ENCODE measurements at places on chromosomes 6 and 20. TPM values are rescaled to one million over a fixed set of nuclear protein-coding genes. Genes with fewer than 3 reads are reported as not detected.

Gene SRMS
- 0.26 TPM for polyA plus RNA-seq

Gene C6orf62
- 139 TPM for polyA plus RNA-seq

Gene FAM217A
- 4.7 TPM for polyA plus RNA-seq

Gene APOBEC2
- polyA plus RNA-seq: 0.99 TPM

Gene NHLRC1
- polyA plus RNA-seq: 1.6 TPM

DNA sequence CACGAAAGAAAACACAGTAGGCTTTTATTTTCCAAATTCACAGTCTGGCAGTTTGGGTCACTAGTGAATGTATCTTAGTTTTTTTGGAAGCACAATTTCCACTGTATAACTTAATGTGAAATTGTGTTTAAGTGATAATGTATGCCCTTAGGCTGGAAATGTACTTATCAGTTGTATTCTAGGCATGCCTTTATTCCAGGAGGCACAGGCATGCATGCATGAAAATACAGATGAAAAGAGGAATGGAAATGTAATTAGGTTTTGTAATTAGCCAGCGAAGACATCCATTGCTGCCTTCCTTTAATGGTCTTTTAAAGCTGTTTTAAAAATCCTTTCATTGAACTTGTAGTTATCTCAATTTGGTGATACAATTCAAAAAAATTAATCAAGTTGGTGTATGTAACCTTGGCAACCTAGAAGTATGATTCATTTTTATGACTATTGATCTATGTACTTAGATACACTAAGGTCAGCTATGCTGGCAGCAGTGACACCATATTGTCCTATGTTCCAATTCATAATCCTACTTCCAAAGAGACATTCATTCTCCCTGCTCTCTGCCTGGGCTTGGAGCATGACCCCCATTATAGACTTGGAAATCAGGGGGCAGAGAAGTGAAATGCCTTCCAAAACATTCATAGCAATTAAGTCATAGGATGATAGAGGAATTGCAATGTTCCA, 73.1 kb downstream of the SNAP25 start:
- DNase-seq: no peak

GRCh38 chr6:133501675-133502270, 260.6 kb downstream of the EYA4 start:
- peak; percentile 22 for DNase-seq

DNA sequence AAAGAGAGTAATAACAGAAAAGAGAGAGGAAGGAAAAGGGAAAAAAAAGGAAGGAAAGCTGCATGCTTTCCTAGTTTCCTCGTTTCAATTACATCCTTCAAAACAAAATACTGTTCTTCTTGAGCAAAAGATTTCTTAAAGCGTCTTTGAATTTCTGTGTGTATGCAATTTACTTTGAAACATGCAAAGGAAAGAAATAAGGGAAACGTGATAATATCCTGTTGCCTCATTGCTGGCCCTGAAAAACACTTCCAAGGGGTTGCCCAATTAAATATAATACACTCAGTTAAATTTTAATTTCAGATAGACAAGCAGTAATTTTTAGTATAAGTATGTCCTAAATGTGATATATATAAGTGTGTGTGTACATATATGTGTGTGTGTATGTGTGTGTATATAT, 51.2 kb upstream of the TPD52L1 start:
- DNase-seq: no peak

GRCh38 chr6:57267586-57268293, 45.6 kb upstream of the RAB23 start:
- DNase-seq: peak; percentile 37

DNA sequence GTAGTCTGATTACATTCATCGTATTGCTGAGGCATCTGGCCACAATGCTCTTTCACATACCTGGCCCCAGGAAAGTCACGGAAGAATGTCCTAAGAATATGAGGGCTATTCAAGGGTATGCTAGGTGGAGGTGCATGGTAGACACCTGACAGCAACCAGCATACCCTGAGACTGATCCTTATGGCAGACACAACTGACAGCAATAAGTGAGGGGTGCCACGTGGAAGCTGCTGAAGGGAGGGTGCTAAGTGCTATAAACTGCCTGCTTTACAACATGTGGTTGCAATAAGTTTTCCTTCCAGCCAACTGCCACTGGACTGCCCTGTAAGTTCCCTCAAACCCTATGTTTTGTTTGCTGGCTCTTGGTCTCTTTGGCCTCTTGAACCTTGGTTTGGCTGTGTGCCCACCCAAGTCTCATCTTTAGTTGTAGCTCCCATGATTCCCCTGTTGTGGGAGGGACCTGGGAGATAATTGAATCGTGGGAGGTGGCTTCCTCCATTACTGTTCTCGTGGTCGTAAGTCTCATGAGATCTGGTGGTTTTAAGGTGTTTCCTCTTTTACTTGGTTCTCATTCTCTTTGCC, 201.3 kb upstream of the MOCS1 start:
- DNase-seq: no peak

GRCh38 chr6:170444056-170444591, 109.0 kb downstream of the PSMB1 start:
- DNase-seq: no peak

GRCh38 chr6:150528648-150529285, 70.9 kb upstream of the PLEKHG1 start:
- peak; percentile 87 for DNase-seq

DNA sequence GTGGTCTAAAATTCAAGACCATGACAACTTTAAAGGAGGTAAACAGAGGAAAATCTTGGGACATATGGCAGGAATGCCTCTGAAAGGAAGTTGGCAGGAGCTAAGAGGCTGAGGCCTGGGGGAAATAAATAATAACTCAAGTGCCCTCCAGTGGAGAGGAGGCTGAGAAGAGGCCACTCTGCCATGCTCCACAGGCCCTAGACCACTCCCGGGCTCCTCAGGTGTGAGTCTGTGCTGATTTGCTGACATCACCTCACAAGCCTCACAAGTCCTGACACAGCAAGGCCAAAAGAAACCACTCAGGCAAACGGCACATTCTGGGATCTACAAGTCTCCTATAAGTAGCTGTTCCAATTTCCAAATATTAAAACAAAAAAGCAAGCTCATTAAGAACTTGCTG, 91.0 kb upstream of the RIPOR2 start:
- DNase-seq: no peak

DNA sequence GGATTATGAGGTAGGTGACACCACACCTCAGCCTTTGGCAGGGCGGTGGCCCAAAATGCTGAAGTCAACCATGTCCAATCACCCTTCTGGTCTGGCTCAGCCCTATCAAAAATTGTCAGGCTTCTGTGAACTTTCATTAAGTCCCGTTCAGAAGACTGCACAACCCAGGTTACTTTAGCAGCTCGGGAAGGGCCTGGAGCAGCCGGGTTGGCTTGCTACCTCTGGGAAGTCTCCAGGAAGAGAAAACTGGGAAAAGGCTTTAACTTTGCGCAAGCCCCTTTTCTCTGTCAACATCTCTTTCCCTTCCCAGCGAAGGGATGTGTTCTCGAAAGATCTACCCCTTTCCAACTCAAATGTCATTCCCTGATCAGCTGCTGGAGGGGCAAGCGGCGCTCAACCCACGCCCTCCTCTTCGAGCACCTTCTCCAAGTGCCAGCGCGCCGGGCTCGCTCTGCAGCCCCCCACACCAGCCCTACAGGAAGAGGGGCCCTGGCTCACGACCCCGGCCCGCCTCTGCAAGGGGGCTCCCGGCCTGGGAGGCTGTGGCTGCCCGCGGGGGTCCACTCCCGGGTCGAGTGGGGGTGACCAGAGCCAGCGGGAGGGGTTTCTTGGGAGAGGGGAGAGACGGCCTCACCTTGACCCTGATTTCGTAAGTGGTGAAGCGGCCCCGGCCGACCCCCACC, 573 bp downstream of the SNX3 start:
- DNase-seq: peak; percentile 43

DNA sequence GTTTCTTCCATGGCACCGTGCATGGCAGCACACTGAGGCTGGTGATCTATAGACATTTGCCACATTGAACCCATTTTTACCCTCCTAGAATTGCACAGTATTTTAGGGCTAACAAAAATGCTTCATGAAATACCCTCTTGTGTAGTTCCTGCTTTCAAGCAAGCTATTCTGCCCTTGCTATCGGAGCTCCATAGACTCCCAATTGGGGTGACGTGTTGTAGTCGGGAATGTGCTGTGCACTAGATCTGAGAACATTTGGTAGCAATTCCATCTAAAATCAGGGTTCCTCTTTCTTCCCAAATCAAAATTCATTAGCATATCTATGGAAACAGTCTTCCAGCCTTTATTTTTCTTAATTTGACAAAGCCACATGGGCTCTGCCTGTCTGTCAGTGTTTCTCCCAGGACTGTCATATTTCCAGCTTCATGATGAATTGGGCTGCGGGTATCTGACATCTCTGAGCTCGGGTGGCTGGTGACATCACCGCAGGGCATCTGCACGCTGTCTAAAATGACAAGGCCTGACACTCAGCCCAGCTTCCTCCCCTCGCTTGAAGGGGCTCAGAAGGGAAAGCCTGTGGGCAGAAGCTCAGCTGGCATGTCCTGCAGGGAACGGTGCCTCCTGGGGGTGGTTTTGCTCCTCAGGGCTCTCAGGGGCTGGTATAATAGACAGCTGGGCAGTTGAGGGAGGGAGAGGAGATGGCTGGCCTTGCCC, 406.4 kb downstream of the QKI start:
- no peak for DNase-seq

DNA sequence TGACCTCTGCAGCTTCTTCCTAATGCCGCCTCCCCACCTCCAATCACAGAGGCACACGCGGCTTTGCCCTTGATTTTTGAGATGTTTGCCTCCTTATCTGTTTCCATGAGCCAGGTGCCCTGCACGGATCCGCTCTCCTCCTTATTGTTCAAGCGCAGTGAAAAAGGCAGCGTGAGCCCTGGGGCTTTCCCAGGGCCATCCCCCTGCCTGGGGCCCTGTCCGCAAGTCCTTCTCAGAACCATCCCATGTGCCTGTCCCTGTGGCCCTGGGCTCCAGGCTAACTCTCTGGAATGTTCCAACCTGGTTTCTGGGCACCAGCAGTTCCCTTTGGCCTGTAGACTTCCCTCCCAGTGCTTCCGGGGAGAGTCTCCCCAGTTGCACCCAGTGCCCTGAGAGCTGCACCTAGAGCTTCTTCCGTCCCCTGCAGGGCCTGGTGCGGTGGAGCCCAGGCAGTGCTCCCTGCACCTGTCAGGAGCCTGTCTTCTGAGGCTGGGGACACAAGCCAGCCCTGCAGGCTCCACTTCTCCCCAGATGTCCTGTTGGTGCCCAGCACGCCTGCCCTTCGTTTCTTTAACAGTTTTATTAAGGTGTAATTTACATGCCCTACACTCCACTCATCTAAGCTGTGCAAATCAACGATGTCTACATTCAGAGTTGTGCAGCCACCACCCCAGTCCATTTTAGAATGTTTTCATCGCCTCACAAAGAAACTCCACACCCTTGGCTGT, 330.3 kb downstream of the CDH4 start:
- DNase-seq: no peak

- no peak for DNase-seq
Observed at GRCh38 chr6:121647905-121648304, 212.5 kb downstream of the GJA1 start.

- no peak for DNase-seq
Observed at GRCh38 chr20:32650401-32650944, 23.3 kb downstream of the C20orf203 start.

All from renal pelvis (tissue), 12 donors.